Stimulated activated CD4-positive, alpha-beta T cell treated with anti-CD3 and anti-CD28 coated beads, Interleukin-2, amount 100 ng/mL, for 4 hours (primary cell): ENCODE measurements at places on chromosomes 5 and 9.

GRCh38 chr5:172786736-172787462, 15.9 kb upstream of the DUSP1 start:
- DNase-seq, result no peak

DNA sequence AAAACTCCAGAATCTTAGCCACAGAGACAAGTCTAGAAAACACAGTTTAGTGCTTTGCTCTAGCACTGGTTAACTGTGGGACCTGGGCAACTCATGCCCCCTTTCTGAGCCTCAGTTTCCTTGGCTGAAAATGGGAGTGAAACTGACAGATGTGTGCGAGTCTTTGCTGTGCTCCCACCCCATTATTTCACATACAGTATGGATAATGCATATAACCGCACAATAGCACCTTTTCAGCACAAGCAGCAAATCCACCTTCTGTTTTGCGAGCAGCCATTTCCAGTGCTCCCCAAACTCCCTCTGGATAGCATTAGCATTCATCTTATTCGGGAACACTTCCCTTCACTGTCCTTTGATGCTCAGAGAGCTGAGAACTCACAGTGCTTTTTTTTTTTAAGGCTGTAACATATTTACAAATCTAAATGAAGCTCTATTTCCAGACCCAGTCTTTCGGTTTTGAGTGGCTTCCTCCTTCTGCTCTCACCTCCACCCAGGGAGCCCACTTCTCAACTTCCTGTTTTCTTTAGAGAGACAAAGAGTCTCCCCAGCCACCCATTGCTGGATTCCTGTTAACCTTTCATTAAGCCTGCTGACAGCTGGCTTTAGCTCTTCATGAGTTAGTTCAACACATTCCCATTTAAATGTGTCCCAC, 49.2 kb downstream of the TIMD4 start:
- DNase-seq, result no peak

DNA sequence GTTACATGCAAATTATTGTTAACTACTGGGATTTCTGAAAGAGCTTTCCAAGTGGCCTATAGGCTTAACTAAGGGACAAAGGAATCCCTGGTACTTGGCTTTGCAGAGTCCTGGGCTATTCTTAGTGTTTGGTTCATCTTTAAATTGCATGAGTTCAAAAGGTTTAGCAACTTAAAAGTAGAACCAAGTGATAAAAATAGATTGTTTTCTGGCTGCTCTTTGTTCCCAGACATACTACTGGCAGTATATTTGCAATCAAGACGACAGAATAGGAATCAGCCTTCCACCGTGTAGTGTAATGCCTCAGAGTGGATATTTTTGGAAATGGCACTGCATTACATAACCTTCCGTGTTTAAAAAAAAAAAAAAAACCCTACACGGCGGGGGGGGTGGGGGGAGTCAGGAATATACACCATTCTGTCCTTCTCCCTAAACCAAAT, 1.0 kb downstream of the NREP start:
- DNase-seq, result no peak

DNA sequence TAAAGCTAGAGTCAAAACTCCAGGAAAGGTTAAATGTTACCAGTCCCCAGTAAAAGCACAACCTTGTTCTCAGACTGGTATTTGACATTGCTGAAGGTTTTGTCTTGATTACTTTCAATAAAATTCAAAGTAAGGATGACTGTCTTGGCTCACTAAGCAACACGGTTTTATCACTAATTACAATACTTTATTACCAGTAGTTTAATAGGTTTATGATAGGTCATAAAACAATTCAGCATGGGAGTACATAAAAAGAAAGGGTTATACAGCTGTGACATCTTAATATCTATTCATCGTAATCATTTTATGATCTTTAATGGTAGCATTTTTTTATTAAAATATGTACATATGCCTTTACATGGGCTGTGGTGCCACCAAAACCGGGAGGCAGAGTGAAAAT, 370.7 kb upstream of the IRX2 start:
- no peak for DNase-seq

DNA sequence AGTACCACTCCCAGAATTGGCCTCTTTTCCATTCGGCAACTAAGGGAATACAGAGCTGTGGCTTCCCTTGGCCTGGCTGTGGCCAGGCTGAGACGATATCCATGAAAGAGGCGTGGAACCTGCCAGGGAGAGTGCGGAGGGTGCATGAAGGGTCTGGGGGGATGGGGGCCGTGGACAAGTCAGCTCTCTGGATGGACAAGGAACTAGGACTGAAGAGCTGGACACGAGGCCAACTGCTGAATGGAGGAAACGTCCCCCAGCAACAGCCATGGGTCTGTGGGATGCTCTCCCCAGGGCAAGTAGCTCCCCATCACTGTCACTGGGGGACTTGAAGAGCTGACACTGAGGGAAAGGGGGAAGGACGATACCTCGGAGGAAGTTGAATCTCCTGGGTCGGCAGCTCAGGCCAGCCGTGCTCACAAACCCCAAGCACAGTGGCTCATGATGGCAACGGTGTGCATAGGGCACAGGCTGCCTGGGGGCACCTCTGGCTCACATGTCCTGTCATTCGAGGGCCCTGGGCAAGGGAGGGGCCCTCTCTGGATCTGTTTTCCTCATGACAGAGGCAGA, 4.1 kb upstream of the OLFM1 start:
- DNase-seq, result no peak

- DNase-seq, result no peak
Observed at GRCh38 chr5:149360272-149360671, 2.4 kb downstream of the PCYOX1L start.

DNA sequence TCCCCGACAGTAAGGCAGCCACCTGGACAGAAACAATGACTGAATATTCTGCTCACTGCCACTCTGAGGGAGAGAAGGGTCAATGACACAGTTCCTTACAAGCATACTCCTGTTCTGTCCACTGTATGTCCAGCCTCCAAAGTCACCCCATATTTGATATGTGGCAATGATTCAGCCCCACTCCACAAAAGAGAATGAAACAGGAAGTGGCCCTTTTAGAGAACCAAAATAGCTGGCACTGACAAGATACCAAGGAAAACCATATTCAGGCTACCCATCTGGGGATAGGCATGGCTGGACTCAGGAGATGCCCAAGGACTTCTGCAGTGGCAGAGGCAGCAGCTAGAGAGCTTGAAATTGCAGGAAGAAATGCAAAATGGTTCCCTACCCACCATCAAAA, 12.8 kb upstream of the GFRA3 start:
- no peak for DNase-seq

DNA sequence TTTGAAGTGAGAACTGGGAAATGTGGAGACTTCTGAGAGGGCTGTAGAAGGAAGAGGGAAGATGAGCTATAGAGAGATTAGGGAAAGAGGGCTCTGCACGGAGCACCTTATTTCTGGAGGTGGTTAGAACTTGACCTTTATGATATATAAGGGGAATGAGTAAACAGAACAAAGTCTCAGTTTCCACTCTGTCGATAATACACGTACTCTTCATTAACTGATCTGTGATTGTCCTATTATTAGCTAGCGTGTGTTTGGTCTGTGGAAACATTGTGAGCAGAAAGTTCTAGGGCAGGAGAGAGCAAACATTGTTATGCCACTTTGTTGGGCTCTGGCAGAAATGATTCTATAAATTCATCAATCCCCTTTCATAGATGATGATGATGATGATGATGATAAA, 118.5 kb downstream of the UGCG start:
- DNase-seq, result no peak

DNA sequence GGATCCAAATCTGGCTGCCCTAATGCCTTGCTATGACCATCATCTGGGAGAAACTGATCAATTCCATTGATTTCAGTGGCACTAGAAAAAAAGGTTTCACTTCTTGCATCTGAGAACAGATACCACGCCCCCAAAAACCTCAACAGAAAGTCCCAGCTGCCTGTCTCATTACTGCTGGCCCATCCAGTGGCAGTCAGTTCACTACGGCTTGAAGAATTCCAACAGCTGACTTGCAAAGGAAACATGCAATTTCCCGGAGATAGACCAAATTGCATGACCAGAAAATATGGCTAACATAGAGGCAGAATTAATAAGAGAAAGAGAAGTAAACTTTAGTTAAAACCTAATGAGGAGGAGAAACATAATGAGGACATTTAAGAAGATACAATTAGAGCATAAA, 48.6 kb downstream of the UGCG start:
- peak; percentile 22 for DNase-seq

DNA sequence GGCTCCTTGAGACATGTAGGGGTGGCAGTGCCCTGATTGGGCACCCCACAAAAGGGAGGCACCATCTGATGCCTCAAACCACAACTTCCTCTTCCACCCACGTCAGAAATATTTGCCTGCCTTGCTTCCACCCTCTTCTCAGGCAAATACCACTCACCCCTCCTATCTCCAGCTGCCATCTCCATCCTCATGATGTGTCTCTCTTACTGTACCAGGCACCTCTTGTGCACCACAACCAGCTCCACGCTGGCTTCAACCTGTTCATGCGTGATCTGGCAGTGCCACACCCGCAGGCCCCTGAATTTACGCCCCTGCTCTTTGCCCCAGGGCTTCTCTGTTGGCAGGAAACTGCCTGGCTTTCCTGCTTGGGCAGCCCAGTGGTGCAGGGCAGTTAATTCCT, 87.8 kb upstream of the HSPA9 start:
- peak; percentile 5 for DNase-seq

DNA sequence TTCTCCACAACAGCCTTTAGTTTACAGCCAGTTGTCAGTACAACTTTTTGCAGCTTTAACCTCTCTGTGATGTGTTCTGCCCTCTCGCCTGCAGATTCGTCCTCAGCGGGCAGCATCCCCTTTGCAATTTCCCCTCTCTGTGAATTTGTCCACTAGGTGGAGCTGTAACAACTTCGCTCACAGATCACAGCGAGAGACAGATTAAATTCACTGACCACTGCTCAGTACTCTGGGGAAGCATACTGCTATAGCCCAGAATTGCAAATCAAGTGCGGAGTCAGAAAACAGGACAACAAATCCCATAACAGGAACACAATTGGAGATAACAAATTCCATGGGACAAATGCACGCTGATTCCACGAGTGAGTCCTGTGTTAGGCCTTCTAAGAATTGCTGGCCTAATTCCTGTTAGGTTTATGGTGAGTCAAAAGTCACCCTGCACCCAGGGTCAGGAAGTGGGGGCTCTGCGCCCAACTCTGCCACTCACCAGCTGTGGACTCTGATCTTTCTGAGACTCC, 2124.9 kb downstream of the MAT2B start:
- DNase-seq, result no peak

DNA sequence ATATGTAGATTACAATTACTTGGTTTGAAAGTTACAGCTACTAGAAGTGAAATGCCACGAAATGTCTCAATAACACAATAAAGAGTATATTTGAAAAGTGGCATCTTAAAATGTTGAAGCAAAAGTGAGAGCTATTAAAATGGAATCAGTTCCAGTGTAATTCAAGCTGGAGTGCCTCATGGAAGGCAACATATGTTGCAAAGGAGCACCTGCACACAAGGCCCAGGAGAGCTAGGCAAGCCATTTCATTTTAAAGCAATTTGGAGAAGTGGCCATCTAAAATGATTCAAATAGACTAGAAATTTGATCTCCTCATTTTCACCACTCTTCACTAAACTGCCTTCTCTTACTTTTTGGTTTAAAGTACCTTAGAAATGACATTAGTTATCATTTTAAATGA, 167.8 kb downstream of the GABRB2 start:
- DNase-seq, result no peak

DNA sequence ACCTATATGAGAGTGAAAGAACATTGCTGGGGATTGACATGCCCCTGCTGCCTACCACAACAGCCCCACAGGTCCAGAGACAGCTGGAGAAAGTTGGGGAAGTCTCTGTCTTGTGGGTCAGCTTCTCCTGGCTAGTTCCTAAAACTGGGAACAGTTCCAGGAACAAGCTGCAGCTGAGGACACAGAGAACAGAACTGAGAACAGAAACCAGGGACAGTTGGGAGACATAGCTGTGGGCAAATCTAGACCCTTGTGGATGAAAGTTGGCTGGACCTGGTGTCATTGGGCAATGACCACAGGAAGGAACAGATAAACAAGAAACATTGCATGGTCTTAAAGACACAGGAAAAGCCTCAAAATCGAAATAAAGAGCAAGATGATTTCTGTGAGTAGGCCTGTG, 58.3 kb upstream of the MOCS2 start:
- DNase-seq, result no peak

DNA sequence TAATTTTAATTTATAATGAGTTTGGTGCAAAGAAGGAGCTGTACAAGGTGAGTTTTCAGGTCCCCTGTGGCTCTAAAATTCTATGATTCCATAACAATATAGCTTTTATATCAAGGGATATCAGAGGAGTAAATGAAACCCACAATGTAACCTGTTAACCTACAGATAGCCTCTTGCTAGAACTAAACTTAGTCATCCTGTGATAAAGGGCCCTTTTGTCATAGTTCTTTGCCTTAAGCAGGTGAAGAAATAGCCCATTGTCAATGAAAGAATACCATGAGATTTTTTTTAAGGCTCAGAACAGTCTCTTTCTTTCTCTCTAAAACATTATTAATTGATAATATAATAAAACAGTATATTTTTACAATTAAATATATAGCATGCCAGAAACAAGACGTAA, 127.8 kb downstream of the NFIB start:
- no peak for DNase-seq

DNA sequence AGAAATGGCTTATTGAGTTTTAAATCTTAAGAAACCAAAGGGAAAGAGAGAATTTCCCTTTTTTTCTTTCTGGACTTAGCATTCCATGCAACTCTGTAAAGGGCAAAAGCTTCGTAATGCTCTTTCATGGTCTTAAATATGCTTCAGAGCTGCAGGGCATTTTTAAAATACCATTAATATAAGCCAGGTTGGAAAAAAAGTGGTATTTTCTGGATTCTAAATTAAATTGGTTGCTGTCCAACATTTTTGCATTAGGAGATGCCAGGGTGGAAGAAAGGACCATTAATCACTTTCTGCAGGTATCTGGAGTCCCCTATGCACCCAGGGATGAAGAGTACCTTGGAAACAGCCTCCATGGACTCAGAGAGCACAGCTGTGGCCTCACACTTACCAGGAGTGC, 215.1 kb upstream of the DAPK1 start:
- DNase-seq, result no peak

DNA sequence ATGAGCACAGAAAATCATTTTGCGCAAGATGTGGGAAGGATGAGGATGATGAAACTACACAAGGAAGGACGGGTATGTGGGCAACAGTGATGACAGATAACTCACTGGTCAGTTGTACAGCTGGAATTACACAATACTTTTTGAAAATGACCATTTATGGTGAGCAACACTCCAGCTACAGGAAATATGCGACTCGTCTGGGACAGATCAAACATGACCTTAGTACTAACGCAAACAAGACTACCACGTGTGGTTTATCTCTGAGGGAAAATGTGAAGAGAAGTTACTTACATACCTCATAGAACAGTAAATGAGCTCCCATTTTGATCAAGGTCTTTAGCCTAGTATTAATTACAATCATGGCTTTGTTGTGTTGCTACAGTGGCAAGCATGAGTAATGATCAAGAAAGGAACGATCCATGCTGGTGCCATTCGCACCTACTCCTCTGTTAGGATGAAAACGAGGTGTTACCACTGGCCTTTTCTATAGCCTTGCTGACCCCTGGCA, 456.9 kb downstream of the BNC2 start:
- no peak for DNase-seq

GRCh38 chr5:13250464-13251291, 693.8 kb downstream of the DNAH5 start:
- DNase-seq, result no peak

GRCh38 chr5:179588166-179588565, 35.3 kb downstream of the HNRNPH1 start:
- DNase-seq, result no peak

- no peak for DNase-seq
Observed at GRCh38 chr5:91361055-91361701, 21.9 kb downstream of the ARRDC3 start.
